ENCODE measurements at places on chromosomes 5 and 9.

DNA sequence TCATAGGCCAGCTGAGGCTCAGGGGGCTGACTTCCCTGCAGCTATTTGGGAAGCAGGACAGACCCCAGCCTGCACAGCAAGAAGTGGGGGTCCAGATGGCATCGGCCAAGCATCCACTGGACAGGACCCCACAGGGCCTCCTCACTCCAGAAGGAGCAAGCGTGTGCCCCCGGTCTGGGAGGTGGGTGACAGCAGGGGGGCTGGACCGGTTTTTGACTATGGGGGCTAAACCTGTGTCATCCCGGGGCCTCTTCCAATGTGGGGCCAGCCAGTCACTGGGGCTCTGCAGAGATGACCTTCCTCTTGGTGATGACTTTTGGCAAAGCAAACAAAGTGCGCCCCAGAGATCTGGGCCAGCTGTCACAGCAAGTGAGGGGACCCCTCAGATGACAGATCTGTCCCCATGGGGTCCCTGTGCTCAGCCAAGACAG is 163.9 kb downstream of the OLFM1 start:
- DNase-seq, result no peak

GRCh38 chr9:81083067-81083466 is 606.3 kb downstream of the TLE1 start:
- DNase-seq, result no peak

GRCh38 chr9:4114569-4115505 is 185.0 kb downstream of the GLIS3 start:
- DNase-seq, result no peak

GRCh38 chr5:176491901-176492300 is 43.7 kb downstream of the FAF2 start:
- no peak for DNase-seq

Data from activated CD8-positive, alpha-beta memory T cell treated with anti-CD3 and anti-CD28 coated beads for 1 hour (primary cell).